ENCODE measurements at places on chromosomes 1 and 21.

DNA sequence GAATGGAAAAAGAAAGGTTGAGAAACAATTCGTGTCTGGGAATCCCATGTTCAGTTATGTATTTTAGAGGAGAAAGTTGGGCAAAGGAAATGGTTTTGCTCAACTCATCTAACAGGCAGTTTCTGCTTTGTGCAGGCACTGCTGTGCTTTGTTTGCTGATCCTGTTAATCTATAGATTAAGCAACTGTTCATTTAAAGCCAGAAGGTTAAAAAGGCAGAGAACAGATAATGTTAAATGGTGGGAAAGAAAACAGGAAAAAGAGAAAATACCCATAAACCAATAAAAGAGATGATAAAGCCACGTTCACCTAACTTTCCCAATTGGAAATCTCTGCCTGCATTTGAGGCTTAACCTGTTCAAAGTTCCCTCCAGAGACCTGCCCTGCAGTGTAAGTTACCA is 70.0 kb downstream of the APP start:
- no peak for DNase-seq

DNA sequence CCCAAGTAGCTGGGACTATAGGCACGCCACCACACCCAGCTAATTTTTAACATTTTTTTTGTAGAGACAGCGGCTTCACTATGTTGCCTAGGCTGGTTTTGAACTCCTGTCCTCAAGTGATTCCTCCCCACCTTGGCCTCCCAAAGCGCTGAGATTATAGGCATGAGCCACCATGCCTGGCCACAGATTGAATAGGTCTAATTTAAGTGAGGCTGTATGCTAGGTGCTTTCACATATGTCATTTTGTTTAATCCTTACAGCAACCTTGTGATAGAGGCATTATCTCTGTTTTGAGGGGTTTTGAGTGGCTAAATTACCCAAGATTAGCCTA is 7.2 kb downstream of the INTS3 start:
- DNase-seq, result no peak

- DNase-seq, result no peak
Observed at GRCh38 chr1:231507476-231508355, 20.8 kb upstream of the TSNAX start.

GRCh38 chr1:93769777-93770176 is 88.1 kb upstream of the BCAR3 start:
- DNase-seq, result no peak

DNA sequence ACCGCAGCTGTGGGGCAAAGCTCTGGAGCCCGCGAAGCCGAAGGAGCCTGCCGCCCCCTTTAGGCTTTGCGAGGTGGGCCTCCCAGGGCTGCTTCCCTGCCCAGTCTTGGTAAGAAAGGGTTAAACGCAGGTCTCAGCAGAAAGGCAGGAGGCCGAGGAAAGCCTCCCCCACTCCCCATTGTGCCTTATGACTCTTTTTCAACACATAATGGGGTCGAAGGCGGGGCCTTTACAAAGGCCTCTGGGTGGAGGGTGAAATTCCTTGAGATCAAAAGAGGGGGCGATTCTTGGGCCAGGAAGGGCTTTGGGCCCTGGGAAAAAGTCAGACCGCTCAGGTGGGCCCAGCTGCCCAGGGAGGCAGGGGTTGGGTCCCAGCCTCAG is 880 bp downstream of the ALPL start:
- no peak for DNase-seq

GRCh38 chr1:16133007-16133961 is 22.6 kb downstream of the EPHA2 start:
- no peak for DNase-seq

- peak; percentile 42 for DNase-seq
Observed at GRCh38 chr1:46246548-46247435, 771 bp upstream of the RAD54L start.

GRCh38 chr1:243335292-243335691 is 79.5 kb downstream of the SDCCAG8 start:
- no peak for DNase-seq

DNA sequence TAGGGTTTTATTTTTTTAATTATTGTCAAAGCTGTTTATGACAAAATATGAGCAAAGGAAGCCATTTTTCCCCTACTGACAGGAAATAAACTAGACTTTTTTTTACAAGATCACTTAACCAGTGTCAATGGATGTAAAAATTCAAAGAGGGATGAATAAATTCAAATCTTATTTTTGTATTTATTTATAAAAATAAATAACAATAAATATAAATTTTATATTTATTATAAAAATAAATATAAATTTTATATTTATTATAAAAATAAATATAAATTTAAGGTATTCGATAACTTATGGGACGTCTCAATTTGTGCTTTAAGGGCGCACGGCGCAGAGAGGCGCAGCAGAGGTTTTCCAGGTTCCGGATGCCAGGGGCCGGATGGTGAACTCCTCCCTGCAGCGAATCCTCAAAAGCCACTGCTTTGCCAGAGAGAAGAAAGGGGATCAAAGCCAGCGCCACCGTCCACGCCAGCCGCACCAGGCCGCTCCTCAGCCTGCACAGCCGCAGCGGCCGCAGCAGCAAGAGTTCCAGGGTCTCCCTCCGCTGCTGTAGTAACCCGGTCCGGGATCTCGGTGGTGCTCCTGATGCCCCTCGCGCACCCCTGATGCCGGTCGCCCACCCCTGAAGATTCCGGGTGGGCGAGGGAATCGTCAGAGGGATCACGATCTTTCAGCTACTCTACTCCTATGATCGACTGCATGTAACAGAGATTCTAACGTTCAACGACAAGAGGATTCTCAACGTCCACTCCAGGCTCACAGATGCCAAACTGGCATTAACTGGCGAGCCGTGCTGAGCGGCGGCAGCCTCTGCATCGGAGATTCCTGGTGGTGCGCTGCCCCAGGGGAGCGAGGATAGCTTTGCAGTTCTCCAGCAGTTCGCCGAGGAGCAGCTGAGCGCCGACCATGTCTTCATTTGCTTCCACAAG is 28.5 kb upstream of the RLF start:
- DNase-seq, result no peak

DNA sequence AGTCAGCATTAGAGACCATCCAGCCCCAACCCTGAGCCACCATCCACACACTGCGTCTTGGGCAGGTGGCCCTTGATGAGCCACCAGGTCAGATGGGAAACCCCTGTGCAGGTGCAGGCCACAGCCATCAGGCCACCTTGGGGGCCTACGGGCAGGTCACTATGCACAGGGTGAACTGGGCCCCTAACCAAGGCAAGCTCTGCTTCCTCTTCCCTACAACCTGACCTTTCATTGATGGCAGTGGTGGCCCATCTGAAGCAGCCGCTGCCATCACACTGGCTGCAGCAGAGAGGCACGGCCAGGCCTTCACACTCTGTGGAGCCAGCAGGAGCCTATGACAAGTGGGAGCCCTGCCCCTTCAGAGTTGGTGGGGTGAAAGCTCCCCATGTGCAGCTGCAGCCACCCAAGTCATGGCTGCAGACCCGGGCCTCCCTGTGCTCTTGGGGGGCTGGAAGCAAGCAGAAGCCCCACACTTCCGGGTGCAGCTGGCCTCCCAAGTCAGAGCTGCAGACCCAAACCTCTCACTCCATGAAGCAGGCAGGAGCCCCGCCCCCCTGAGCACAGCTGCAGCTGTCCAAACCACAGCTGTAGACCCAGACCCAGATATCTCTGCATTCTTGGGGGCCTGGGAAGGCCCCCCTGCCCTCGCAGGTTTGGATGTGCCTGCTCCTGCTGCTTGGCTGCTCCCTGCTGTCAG is 681.5 kb downstream of the MATN1 start:
- no peak for DNase-seq

- no peak for DNase-seq
Observed at GRCh38 chr1:59436637-59437036, 139.7 kb downstream of the FGGY start.

DNA sequence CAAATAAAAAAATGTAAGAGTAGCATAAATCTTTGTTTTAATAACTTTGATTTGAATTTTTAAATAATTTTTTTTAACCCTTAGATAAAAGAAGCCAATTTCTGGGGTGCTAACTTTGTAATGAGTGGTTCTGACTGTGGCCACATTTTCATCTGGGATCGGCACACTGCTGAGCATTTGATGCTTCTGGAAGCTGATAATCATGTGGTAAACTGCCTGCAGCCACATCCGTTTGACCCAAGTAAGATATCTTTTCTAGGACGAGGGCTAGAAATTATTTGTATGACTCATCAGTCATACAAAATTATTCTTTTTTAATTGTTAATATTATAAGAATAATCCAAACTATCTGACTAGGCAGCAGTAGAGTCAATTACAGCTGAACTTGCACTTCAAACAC is 71.2 kb downstream of the GPR161 start:
- no peak for DNase-seq

- DNase-seq, result peak; percentile 65
Observed at GRCh38 chr1:37514350-37515184, at the start of gene MEAF6. MEAF6 (minus strand) TSS chr1:37514766; CDS start chr1:37514746, 20 bp downstream.

DNA sequence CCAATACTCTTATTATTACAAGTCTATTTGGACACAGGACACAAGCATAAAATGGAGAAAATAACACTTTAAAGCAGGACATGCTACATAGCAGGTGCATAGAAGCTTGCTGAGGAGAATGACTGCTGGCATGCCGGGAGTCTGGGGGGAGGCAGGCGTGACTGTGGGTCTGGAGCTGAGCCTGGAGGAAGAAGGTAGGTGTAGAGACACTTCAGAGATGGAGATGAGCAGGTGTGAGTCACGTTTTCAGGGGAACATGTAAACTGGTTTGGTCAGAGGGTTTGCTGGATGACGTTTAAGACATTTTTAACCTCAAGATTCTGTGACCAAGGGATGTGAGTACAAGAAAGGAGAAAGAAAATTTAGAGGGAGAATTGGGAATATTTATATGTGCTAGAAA is 24.5 kb downstream of the OSCP1 start:
- DNase-seq, result no peak

DNA sequence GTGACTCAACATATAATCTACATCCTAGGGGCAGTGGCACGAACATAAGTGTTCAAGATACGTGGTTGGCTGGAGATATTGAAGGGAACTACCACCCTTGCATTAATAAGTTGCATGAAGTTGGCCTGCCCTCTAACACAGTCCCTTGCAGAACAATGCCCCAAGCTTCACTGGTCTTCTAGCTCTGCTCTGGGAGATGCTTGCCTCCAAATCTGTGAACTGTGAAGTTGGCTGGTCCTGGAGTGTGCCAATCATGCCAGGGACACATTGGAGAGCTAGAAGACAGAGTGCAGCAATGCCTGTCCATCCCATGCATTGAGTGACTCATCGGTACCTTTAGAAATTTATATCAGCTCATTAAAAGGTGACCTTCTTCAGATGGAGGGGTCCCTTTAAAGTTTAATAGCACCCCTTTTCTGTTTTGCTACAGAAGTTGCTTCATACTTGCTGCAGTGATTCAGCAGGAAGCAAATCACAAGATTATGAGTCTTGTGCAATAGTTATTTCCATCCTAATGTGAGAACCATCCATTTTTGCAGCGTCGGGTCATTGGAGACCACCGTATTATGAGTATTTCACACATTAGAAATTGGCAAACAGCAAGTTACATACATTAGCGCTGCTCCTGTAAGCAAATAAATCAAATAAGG is 55.2 kb upstream of the KAZN start:
- DNase-seq, result no peak

DNA sequence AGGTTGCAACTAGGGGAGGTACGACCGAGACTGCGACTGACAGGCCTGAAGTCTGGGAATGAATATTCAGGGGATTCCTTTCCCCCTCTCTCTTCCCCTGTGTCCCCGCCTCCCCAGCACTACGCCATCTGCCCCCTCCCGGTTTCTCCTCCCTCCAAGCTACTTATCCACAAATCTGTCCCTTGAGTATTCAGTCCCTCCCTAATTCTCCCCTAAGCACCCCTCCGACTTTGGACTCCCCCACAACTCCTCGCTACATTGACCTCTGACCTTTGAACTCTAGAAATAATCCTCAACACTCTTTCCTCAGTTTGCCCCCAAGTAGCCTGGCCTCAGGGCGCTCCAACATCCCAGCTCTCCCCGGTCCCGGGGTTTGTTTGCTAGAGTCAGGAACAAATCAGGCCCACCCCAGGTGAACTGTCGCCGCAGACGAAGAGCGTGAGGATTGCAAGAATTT is 393 bp downstream of the LYSMD1 start:
- no peak for DNase-seq

DNA sequence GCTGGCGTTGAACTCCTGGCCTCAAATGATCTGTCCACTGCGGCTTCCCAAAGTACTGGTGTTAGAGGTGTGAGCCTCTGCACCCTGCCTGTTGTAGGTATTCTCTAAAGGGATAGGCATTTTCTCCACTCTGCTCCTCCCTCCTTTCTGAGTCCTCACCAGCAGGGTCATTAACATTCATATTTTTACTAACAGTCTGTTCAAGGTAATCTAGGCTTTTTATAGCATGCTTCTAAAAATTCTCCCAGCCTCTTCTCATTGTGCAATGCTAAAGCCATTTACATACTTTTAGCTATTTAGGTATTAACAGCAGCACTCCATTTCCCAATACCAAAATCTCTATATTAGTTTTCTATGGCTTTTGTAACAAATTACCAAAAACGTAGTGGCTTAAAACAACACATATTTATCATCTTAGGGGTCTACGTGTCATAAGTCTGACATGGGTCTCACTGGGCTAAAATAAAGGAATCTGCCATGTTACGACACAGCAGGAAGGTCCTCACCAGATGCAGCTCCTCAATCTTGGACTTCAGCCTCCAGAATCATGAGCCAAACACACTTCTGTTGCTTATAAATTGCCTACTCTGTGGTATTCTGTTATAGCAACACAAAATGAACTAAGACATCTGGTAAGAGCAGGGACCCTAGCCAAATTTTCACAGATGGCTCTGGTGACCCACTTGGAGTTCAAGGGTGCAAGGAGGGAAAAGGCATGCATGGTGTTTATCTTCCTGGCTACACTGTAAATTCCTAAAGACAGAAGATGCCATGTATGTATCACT is 2.9 kb upstream of the SLC2A7 start:
- DNase-seq, result no peak

DNA sequence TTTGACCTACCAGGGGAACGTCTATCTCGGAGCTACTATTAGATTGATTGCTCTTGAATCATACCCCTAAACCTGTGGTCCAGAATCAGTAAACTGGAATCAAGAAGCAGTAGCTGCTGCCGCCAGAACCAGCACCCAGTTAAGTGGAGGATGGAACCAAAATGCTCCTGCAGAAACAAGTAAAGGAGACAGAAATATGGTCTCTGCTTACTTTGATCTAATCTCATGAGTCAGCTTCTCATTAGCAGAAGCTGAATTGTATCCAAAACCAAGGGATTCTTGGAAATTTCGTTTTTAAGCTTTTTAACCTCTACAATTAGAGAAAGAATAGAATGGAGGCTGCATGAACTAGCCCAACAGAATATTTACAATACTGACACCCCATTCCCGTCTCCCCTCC is 42.6 kb upstream of the PIGV start:
- DNase-seq, result no peak

GRCh38 chr1:169363046-169363730 is 4.4 kb downstream of the NME7 start:
- no peak for DNase-seq

DNA sequence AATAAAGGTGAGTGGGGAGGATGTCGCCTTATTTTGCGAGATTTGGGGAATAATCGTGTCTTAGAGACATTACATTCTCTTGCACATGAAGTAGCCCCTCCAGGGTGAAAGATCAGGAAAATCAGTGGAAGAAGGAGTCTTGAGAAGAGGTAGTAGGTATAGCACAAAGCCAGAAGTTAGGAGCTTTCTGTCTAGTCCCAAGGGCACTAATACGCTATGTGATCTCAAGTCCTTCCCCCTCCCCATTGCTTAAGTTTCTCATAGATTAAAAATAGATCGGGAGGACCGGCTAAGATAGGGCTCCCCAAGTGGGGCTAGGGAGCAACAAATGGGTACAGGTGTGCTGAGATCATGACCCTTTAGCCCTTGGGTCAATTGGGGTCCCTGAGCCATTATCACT is 13.5 kb downstream of the LRRN2 start:
- no peak for DNase-seq

GRCh38 chr21:33201956-33202355 is 27.8 kb upstream of the IFNAR2 start:
- DNase-seq, result no peak
